ENCODE measurements at places on chromosomes 5 and 9.

DNA sequence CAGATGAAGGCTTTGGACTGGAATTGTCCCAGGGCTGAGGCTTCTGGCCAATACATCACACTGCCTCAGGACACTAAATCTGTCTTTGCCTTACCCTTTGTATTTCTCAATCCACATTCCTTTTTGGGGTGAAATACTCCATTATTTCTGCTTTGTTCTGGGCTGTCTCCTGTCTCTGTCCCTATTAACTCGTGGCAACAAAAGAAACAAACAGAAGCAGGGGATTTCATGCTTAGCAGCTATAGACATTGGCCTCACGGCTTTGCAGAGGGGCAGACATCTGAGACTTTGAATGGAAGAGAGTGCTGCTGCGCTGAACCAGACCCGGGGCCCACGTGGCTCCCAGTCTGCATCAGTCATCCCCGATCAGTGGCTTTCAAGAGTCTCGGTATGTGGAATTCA is 129.7 kb downstream of the ARL15 start:
- DNase-seq, result no peak

- no peak for DNase-seq
Observed at GRCh38 chr5:40485021-40485998, 194.4 kb upstream of the PTGER4 start.

DNA sequence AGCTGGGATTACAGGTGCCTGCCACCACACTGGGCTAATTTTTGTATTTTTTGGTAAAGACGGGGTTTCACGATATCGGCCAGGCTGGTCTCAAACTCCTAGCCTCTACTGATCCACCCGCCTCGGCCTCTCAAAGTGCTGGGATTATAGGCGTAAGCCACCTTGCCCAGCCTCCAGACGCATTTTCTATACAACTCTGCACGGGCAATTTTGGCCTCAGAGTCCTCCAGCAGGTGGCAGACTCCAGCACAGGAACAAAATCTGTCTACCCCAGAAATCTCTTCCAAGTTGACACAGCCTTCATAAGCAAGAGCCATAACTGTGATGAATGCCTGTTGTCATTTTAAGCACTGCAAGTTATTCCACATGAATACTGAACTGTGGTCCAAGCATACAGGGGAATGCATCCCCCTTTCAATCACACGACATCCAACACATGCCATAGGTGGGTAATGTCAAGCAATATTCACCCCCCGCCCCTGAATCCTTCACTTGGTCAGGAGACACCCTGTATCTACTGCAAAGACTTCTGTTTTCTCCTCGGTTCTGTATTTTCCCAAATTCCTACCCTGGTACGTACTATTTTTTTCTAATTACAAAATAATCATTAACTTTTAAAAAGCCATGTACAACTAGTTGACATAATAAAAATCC is 50.8 kb downstream of the ALDH7A1 start:
- peak; percentile 49 for DNase-seq

GRCh38 chr9:106733828-106734380 is 129.1 kb upstream of the ZNF462 start:
- DNase-seq, result no peak

DNA sequence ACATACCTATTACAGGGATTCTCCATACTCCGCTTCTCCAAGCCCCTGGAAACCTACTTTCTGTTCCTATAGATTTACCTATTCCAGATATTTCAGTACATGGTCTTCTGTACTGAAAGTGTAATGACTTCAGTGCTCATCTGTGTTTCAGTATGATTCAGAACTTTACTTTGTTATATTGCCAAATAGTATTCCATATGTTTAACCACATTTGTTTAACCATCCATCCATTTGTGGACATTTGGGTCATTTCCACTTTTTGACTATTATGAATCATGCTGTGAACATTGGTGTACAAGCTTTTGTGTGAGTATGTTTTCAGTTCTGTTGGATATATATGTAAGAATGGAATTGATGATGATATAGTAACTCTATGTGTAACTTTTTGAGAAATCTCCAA is 188.9 kb downstream of the PDZD2 start:
- DNase-seq, result no peak

DNA sequence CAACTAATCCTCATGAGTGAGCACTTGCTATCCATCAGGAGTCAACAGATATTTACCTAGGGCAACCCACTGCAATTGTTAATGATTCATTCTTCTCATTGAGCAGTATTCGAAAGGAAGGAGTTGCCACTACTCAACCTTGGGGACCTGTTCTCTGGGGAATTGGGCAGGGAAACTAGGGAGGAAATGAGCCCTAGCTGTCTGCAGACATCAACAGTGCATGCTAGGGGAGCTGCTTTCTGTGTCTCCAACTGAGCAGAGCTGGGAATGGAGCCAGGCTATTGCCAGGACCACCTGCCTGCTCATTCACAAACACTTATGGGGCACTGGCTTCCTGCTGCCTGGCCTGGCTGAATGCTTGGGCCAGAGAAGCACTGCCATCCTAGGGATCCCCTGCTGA is 183.4 kb downstream of the TMEM38B start:
- no peak for DNase-seq

DNA sequence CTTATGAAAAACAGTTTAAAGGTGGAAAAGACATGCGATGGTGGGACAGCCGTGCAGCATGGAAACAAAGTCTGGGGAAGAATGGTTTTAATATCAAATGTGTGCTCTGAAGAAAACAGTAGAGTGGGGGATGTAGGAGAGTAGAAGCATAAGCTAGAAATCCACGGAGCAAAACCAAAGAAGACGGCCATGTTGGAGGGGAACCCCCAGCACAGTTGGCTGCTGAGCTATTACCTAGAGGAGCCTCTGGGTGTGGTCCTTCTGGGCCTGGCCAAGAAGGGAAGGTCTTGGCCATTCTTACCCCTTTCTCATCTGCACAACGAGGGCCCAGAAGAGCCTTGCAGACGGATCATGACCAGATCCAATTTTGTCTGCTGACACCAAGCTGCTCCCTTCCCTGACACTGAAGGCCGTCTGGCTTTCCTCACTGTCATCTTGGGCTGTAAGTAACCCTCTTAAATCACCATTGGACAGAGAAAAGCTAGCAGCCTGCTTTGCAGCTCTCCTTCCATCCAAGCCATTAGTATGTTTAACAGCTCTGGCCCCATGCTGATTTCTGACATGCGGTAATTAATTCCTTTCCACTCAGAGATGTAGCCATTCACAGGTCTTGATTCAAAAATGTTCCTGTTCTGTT is 189.5 kb downstream of the SEC61B start:
- DNase-seq, result no peak

DNA sequence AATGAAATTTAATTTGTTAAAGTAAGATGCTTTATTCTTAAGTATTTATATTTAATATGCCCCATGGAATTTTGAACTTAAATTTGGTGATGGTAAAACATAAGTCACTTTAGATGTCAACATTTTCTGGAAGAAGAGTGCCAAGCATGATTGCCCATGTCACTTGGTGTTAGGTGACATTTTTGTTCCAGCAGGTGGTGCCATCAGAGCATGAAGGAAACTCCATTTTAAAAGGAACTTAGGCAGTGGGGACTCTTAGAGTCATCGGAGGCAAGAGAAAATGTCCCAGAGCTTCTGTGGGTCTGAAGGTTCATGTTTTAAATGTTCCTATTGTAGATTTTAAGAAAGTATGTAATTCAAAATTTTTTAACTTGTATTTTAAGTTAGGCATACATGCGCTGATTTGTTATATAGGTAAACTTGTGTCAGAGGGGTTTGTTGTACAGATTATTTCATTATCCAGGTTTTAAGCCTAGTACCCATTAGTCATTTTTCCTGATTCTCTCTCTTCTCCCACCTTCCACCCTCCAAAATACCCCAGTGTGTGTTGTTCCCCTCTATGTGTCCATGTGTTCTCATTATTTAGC is 789.3 kb downstream of the SEMA5A start:
- DNase-seq, result peak; percentile 40

- no peak for DNase-seq
Observed at GRCh38 chr5:2181149-2181548, 298.4 kb upstream of the IRX4 start.

DNA sequence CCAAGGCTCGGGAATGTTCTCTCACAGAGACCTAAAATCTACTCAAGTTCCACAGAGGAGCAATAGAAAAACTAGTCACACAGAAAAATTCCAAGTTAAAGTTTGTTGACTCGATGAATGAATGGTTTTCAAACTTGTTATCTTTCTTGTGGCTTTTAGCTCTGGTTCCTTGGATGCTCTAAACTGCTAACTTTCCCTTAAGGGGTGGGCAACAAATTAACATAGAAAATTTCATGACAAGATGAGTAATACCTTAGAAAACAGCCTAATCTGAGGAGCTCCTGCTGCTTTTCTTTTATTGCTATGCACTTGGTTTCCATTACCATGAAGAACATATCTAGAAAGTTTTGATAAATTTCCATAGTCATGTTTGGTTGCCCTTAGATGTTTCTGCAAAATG is 100.2 kb upstream of the CCDC112 start:
- DNase-seq, result no peak

GRCh38 chr5:57568136-57568535 is 85.5 kb upstream of the ACTBL2 start:
- no peak for DNase-seq

- no peak for DNase-seq
Observed at GRCh38 chr9:69392826-69393225, 67.8 kb downstream of the ENTREP1 start.

DNA sequence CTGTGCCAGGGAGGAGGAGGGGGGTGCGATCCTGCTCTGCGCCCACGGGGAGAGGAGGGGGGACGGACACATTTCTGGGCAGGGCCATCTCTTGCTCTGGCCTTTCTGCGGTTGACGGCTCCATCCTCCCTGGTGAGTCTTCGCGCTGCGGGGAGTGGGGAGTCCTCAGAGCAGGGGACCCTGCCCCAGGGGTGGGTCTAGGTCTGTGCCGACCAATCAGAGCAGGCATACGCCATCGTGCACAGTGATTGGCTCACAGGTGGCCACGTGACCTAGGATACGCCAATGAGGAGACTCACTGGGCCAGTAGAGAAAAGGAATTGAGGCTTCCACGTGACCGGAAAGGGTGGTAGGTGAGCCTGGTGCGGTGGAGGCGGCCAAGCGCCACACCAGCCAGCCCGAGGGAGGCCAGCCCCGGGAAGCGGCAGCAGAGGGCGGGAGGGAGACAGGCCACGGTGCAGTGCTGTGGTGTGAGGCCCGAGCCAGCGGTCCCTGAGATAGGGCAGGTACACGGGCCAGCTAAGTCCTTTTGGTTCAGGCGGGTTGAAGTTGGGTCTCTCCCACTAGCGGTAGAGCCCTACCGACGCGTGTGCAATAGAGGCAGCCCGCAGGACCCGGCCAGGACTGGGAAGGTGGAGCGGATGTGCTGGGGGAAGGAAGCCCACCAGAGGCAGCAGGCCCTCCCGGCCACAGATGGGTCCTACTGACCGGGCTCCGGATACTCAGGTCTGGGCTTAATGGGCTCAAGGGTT is 65.2 kb upstream of the RNF130 start:
- no peak for DNase-seq

- DNase-seq, result peak; percentile 69
Observed at GRCh38 chr9:121972501-121972981, 120.6 kb downstream of the TTLL11 start.

GRCh38 chr5:144105371-144105770 is 65.1 kb downstream of the YIPF5 start:
- no peak for DNase-seq

DNA sequence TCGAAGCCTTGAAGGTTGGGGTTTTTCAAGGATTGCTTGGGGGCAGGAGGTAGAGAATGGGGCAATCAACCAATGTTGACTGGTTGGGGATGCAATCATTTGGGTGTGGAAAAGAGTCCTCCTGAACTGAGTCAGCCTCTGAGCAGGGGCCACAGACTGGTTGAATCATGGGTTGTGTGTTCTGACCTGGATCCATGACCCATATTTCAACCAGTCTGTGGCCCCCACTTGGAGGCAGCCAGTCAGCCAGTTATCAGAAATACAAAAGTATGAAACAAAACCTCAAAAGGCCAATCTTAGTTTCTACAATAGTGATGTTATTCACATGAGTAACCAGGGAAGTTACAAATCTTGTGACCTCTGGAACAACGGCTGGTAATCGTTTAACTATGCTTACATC is 81.4 kb upstream of the RANBP6 start:
- no peak for DNase-seq

DNA sequence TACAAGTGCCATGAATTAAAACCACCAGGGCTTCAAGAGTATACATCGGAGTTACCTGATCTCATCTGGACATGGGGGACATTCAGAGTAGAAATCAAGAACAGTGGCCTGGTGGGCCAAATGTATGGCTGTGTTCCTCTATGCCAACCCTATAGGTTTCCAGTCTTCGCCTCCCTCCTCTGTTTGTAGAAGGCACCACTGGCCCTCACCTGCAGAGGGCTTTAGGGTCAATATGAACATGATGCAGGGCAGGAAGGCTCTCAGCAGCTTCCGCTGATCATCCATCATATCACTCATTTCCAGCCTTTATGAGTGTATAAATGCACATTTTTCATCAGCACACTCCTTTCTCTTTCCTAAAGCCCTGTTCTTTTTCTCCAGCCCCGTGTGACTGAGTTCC is 555.5 kb upstream of the BRINP1 start:
- no peak for DNase-seq

DNA sequence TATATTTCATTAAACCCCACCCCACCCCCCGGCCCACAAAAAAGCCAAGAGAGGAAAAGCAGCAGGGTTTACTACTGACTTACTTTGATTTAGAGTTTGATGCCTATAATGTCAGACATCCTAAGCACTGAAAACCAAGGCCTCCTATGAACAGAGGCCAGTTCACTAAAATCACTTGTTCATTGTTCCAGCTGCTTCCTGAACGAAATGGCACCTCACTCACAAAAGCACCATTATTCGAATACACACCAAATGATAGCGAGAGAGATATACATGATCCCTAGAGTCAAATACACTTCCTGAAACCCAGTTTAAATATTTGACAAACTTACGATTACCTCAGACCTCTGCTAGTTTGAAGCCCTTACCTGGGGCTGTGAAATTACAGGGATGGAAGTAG is 66.6 kb downstream of the LPAR1 start:
- no peak for DNase-seq

DNA sequence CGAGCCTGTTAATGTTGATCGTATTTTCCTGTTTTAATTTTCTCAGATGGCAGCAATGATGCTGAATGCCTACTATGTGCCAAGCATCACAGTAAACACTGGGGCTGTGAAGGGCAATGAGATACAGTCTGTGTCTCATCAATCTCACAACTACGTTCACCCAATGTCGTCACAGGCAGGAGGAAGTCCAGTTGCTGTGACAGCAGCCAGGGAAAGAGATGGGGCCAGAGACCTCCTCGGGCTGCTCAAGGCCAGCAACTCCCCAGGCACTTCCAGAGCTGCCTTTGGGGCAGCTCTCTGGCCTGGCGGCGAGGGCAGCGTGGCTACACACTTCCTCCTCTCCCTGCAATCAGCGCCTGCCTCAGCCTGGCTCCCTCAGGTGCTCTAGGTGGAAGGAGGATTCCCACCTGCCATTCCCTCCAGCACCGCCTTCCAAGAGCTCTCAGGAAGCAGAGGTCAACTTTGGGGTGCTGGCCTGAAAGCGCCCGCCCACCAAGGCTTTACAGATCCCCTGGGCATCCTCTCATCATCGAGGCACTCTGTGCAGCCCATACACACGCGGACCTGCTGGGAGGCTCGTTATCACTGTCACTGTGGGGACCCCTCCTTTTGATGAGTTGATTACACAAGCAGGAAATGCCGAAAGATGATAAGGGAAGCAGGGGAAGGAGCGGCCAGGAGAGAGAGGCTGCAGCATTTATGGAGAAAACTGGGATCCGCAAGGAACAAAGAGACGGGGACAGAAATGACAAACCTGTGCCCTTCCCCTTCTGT is 159.2 kb downstream of the ZDHHC21 start:
- DNase-seq, result no peak

GRCh38 chr9:2427120-2427891 is 194.3 kb upstream of the VLDLR start:
- no peak for DNase-seq

- DNase-seq, result no peak
Observed at GRCh38 chr5:24644761-24645160, at the start of gene CDH10. CDH10 (minus strand) TSS chr5:24644978; CDS start chr5:24593490, 51,488 bp downstream.

- DNase-seq, result no peak
Observed at GRCh38 chr9:27595733-27596132, 22.5 kb upstream of the C9orf72 start.
